CD4-positive, alpha-beta T cell (primary cell): ENCODE measurements at places on chromosomes 2 and 18.

DNA sequence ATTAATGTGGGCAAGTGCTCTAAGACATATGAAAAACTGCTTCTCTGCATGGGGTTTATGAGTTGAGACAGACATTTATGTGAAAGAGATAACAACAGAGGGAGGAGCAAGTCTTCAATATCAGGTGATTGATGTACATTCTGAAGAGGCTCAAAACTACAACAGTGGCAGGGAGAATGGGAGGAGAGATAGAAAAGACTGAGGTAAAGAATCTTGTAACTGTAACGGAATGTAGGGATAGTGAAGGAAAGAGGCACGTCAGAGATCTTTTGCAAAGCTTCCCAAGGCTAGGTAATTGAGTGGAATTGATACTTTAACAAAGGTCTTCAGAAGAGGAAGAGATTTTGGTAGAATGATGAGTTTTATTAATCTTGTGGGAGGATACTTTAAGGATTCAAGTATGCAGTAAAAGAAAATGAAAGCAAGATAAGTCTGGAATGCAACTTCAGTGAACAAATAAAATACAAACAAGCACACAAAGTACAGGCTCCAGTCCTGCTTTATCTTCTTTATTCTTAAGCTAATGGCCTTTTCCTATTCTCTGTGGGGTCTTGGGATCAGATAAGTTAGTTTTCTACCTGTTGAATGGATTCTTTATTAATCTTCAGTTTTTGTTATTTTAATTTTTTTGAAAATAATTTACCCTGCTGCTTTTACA, 15.0 kb downstream of the SMAD4 start:
- DNase-seq = no peak

GRCh38 chr2:239241431-239241960, 159.3 kb downstream of the HDAC4 start:
- DNase-seq = no peak

DNA sequence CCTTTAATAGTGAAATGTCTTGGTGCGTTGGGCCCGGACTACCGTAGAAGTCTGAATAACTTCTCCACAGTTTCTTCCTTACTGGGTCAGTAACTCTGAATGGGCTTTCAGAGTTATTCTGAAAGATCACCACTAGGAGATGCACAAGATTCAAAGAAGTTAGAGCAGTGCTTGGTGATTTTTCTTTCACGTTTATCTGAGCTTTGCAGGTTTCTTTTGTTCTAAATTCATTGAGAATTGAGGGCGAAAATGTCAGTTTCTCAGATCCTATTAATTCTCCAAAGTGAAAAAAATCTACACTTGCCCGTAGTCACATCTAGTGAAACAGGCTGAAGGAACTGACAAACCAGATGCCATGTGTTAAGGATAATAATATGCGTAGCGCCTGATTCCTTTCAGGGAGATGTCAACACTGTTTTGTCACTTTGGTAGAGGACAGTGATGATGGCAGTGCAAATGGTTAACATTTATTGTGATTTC, 70.1 kb downstream of the QPCT start:
- no peak for DNase-seq

- peak; percentile 3 for DNase-seq
Observed at GRCh38 chr2:21118302-21118920, 5.4 kb upstream of the TDRD15 start.

DNA sequence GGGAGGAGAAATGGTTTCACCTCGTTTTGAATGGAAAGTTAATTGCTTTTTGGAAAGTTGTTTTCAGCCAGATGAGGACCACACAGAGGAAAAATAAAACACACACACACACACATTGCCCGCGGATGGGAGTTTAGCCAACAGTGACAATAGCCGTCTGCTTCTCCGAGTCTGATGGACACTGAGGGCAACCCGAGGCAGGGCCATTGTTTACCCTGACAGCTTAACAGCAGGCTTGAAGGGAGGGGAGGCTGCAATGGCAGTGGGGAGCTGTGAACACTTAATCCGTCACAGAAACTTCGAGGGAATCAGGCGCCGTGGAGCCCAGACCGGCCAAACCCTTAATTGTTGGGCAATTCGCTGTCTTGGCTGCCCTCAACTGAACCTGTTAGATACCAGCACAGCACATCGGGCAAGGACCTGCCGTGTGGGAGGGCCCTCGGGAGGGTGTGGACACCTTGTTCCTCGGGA, 145.9 kb downstream of the ACKR3 start:
- no peak for DNase-seq

DNA sequence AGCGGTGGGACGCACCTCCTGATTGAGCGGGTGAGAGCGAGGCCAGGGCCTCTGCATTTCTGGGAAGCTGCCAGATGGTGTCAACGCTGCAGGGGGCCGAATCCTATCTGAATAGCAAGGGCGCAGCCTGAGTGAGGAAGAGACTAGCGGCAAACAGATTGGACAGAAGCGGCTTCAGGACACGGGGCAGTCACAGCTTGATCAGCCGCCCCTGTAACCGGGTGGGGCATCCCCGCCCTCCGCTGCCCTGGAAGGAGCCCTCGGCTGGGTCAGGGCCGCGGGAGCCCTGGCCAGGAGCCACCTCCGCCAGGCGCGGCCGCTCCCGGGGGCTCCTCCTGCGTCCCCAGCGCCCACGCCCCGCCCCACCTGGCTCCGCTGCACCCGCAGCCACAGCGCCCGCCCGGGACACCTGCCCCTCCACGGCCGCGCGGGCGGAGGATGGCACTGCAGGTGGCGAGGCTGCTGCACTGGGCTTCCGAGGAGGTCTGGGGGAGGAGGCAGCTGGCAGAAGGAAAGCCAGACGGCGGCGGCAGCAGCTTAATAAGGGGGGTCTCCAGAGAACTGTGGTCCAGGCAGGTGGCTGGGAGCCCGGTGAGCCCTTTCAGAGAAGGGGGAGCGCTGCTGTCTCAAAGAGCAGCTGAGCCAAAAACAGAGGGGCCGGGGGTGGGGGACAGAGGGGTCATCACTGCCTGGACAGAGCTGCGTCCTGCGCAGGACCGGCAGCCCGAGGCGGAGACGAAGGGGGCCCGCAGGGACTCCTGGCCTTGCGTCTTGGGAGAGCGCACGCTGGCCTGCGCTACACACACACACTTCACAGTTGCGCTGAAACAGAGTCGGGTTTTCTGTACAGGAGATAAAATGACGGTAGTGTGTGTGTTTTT, 18.8 kb upstream of the SOX11 start:
- no peak for DNase-seq

DNA sequence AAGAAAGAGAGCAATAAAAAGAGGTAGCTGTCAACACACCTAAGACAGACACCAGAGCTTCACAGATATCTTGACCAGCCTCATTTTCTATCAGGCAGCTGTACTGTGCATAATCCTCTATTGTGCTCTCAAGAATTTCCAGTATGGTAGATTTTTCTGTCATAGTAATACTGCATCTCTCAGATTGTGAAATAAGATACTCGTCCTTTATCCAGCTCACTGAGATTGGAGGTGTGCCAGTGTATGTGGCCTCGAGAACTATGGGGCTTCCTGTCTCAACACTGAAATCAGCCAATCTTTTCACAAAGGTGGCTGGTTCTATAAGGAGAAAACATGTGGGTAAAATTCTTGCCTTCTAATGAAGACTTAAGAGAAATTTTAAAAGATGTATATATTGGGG, 88.9 kb downstream of the TTN start:
- DNase-seq = no peak
